ENCODE measurements at places on chromosomes 2 and 18. TPM values are rescaled to one million over a fixed set of nuclear protein-coding genes. Genes with fewer than 3 reads are reported as not detected.

Gene UPP2
- 0.51 TPM for total RNA-seq

DNA sequence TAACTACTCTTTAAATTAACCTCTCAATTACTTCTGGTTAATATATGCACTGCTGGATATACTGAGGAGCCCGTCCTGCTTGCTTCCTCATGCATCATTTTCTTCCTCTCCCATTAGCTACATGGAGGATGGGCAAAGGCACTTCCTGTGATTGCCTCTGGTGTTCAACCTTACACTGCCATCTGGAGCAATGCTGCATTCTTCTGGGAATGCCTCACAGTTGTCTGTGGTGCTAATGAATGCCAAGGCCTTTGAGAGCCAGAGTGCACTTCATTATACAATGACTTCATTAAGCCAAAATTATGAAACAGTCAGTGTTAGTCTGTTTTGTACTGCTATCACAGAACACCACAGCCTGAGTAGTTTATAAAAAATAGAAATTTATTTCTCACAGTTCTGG, 134.8 kb upstream of the DOCK10 start:
- no peak for DNase-seq

Gene VRK2
- total RNA-seq = 17.3 TPM

Gene UGT1A6
- total RNA-seq = 46.5 TPM

- no peak for DNase-seq
Measured at GRCh38 chr2:48264627-48265026, 265.3 kb upstream of the STON1 start.

Gene KCNIP3
- 0.59 TPM for total RNA-seq

GRCh38 chr2:203662487-203662886, 44.0 kb upstream of the CD28 start:
- DNase-seq = no peak

DNA sequence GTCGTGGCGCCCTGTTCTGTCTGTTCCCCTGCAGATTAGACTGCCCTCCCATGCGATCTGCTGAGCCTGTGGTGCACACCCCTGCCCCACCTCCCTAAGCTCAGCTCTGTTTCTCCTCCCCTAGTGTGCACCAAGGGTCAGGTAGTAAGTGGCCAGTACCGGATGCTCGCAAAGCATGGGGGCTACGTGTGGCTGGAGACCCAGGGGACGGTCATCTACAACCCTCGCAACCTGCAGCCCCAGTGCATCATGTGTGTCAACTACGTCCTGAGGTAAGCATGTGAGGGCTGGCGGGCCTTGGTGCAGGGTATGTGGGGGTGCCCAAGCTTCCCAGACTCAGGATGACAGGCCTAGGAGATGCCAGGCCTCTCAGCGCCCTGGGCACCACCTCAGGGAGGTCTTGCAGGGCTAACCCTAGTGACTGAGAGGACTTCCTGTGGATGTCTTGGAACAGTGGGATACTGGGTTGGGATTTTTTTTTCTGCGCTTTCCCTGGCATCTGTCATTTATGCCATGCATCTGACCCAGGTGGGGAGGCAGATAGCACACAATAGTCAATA, 78.4 kb downstream of the EPAS1 start:
- DNase-seq = no peak

- no peak for DNase-seq
Measured at GRCh38 chr18:58527952-58528287, 101.0 kb downstream of the ALPK2 start.

Gene RAX
- not detected for total RNA-seq

DNA sequence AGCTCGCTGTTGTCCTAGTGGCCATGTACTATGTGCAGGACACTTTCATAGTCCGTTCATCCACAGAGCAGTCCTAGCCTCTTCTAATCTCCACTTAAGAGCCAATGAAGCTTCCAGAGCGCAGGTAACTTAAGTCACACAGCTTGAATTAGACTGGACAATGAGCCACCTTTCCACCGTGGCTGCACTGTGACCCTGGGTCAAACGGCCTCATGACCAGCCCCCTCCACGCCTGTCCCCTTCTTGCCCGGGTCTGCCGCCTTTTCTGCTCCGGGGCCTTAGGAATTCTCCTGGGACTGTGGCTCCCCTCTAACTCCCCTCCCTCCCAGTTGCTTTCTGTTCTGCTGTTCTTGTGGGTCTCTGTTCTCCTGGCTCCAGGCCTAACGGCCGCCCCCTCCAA, 8.4 kb upstream of the PRKCE start:
- DNase-seq = no peak

DNA sequence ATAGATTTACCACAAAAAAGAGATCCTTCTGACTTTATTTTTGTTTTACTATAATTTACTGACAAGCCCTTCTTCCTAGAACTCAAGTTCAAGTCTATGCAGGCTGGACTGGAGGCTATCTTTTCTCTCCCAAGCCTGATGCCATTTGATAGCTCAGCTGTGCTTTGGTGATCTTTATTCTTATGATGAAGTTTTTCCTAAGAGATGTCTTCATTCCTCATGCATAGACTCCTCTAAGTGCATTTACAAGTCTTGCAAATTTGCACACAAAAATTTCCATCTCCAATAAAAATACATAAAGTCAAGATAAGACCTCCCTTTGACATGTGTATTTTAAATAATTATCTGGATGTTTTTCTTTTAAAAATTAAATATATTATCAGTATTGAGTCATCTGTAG, 167.4 kb upstream of the ETAA1 start:
- DNase-seq = no peak

GRCh38 chr18:77113361-77114151, 19.0 kb downstream of the MBP start:
- DNase-seq = no peak

DNA sequence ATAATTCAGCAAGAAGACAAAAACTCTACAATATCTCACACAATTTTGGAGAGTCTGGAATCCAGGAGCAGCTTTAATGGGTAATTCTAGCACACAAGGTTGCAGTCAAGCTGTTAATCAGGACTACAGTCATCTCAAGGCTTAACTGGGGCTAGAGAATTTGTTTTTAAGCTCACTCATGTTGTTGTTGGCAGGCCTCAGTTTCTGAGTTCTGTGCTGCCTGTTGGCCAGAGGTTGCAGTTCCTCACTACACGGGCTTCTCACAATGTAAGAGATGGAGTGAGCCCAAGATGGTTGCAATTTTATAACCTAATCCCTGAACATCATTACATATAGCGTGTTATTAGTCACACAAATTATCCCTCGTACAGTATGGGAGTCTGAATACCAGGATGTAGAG, 50.6 kb upstream of the TMEFF2 start:
- no peak for DNase-seq

Gene SPATA3
- not detected for total RNA-seq

- DNase-seq = no peak
Measured at GRCh38 chr2:232338759-232339106, 39.8 kb upstream of the ALPP start.

Gene ERBB4
- total RNA-seq = 0.42 TPM

GRCh38 chr2:70141212-70141901, 49.5 kb downstream of the C2orf42 start:
- DNase-seq = peak; percentile 59

Gene UBE2E3
- total RNA-seq = 51.5 TPM

GRCh38 chr2:50719837-50720696, 311.9 kb downstream of the NRXN1 start:
- DNase-seq = no peak

DNA sequence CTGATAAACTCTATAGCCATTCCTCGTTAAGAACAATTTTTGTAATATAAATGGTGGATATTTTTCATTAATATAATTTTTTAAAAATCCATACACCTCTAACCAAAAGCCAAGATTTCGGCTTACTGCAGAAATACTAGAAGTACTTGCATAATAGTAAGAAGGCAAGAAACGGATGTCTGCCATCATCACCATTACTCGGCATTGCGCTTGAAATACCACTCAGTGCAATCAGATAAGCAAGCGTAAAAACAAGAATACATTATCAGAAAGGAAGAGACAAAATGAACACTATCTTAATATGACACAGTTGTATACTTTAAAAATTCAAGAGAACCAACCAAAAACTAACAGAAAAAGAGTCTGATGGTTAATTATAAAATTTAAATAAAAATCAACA, 15.2 kb upstream of the BOLA3 start:
- no peak for DNase-seq

DNA sequence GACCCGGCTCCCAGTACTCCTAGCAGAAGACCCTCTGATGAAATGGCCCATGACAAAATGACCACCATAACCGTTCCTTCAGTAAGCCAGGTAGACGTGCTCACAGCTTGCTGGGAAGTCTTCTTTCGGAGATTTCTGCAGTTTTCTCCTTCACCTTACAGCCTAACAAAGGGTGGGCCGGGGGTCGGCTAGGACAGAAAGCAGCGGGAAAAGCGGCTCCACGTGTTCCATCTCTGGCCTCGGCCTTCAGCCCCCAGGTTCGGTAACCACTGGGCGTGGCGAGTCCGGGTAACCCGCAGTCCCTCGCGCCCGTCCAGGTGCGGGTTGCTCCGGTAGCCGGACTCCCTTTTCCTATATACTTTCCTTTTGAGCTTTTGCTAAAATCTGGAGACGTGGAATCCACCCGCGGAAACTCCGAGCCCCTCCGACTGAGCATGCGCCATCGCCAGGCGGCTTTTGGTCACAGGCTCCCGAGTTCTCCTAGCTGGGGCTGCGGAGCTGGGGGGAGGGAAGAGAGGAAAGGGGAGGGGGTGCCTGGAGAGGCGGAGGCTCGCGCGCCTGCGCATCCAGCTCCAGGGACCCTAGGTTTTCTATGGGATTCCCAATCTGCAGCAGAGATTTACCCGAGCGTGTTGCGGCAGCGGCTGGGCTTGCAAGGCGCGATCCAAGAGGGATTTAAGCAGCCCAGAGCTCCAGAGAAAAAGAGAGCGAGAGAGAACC, at the start of gene VSNL1:
Gene VSNL1 (plus strand): TSS at position 604 of the 720 bp plus-strand sequence. CDS start 51,379 bp downstream, outside the sequence.
- peak; percentile 81 for DNase-seq

Gene CCDC121
- 1.6 TPM for total RNA-seq

- no peak for DNase-seq
Measured at GRCh38 chr18:54848121-54848520, 19.8 kb downstream of the RAB27B start.

Gene TRIM43
- total RNA-seq = not detected

DNA sequence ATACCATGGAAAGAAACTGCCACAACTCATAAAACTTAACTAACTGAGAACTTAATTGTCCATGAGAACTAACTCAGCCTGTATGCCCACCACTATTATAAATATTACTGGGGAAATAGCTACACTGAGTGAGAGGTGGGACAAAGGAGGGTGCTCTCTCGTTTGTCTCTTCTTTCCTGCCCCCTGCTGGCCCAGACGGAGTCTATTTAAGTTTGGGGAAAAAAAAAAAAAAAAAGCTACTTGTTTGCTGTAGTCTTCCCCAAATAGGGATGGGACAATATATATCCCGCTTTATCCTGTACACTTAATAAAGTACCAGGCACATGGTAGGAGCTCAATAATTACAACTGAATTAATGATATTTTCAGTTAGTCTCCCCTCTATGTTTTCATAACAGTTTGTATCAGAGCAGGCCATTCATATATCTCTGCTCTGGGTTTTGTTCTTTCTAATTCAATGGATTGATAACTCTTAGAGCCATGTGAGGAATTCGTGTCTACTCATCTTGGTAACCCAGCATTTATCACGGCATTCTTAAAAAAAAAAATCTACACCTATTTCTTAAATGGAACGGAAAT, 647.6 kb upstream of the PKDCC start:
- DNase-seq = no peak

GRCh38 chr2:240963065-240963867, 35.2 kb upstream of the SNED1 start:
- no peak for DNase-seq

Gene PSD4
- total RNA-seq = 83.2 TPM

GRCh38 chr2:26521913-26522180, 43.9 kb upstream of the OTOF start:
- DNase-seq = no peak

GRCh38 chr2:32825291-32825712, 121.5 kb upstream of the LTBP1 start:
- DNase-seq = no peak

DNA sequence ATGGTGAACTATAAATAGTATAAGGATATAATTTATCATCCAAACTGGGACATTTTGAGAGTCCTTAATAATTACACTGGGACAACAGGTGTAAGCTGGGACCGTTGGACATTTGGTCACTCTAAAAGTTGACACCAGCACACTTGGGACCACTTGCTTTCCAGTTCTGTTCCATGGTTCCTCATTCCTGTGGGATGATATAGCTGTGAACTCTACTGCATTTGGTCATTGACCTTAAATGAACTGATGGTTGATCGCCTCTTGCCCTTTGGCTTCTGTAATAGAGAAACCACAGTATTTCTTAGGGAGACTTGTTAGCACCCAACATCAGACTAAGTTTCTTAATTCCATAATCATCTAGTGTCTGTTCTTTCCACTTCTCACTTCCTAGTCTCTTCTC, 46.7 kb downstream of the EML6 start:
- DNase-seq = no peak

Gene LYPD6B
- total RNA-seq = 0.14 TPM

- peak; percentile 91 for DNase-seq
Measured at GRCh38 chr18:9771261-9771976, 63.3 kb downstream of the RAB31 start.

- DNase-seq = no peak
Measured at GRCh38 chr2:9675415-9676351, 44.9 kb upstream of the YWHAQ start.

DNA sequence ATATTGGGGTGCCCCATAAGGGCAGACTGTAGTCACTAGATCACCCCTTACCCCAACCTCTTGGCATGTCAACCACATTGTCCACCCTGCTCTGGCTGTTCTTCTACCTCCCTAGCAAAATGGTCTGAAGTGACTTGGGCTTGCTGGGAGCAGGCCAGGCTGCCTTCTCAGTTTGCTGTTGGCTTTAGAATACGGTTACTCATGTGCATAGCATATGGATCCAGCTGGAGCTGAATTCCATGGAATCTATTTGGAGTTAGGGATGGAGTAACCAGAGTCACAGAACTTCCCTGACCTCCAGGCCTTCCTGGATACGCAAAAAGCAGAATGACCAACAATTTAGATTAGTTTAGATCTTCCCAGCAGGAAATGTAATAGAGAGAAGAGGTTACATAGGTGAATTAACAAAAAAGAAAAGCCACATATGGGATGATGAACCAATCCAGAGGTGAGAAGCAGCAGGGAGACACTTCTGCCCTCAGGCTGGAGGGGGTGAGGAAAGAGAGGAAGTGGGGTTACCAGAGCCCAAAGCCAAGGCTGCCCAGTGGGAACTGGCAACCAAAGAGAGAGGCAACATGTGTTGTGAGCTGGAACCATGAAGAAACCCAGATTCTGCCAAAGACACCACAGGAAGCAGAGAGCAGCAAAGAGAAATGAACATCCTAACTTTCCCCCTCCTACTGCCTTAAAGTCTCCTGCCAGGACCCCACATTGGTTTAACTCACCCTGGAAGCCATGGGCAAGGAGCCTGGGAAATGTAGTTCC, 26.1 kb downstream of the PKDCC start:
- no peak for DNase-seq

Gene SCG2
- total RNA-seq = not detected

DNA sequence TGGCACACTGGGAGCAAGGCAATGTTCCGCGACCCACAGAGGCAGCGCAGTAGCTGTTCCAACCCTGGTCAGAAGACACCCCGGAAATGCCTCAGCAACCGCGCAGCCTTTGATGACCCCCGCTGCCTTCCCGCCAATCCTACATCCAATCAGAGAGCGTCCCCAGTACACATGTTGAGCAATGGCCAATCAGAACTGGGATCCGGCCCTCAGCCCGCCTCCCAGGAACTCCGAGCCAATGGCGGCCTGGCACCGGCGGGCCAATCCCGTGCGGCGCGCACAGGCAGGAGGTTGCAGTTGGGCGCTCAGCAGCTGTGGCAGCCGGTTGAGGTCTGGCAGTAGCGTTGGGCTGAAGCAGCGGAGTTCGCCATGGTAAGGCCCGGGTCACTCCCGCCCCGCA, at the start of gene TUBA3D:
Gene TUBA3D (plus strand): TSS at position 289 of the 400 bp plus-strand sequence. CDS start 81 bp downstream, at position 370.
- DNase-seq = no peak

Gene DYTN
- not detected for total RNA-seq

- DNase-seq = no peak
Measured at GRCh38 chr2:152606081-152606480, 111.2 kb downstream of the PRPF40A start.
